ENCODE measurements at places on chromosomes 2 and 18.

- no peak for DNase-seq
Observed at GRCh38 chr2:12325806-12326205, 390.9 kb upstream of the TRIB2 start.

- no peak for DNase-seq
Observed at GRCh38 chr2:41068740-41069139, 616.9 kb upstream of the SLC8A1 start.

DNA sequence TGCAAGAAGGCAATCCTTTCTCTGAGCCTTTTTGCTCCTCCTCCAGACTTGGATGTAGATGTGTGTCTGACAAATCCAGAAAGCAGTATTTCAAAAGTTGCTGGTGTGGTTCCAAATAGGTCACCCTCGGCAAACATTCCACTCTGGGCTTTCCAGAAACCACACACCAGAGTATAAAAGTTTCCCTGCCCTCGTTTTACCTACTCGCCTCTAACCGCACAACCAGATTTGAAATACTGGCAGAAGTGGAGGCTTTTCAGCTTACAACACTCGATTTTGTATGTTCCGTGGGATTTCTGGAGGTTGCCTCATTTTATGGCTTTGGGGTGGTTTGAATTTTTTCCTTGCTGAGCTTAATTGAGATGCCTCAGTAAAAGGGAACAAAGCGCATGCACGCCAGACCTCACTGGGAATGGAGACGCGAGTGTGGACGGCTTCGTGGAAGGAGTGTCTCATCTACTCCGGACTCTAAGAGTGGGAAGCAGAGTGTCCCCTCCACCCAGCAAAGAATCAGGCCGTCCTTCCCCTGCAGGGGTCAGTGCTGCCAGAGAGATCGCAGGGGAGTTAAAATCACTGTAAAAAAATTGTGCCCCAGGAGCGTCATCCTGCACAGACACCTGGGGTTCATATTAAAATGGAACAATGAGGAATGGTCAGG, 44.0 kb upstream of the RPL31 start:
- no peak for DNase-seq

GRCh38 chr2:31384351-31384750, 30.2 kb downstream of the XDH start:
- no peak for DNase-seq

DNA sequence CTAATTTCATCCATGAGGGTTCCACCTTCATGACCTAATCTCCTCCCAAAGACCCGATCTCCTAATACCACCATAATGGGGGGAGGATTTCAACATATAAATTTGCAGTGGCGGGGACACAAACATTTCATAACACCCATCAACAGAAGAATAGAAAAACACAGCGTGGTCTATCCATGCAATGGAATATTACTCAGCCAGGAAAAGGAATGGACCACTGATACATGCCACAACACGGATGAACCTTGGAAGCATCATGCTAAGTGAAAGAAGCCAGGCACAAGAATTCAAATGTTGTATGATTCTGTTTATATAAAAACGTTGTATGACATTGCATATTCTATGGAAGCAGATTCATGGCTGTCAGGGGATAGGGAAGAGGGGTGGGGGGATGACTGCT, 2.7 kb downstream of the PRLH start:
- no peak for DNase-seq

GRCh38 chr18:49648326-49648725, 86.5 kb downstream of the LIPG start:
- DNase-seq: no peak

DNA sequence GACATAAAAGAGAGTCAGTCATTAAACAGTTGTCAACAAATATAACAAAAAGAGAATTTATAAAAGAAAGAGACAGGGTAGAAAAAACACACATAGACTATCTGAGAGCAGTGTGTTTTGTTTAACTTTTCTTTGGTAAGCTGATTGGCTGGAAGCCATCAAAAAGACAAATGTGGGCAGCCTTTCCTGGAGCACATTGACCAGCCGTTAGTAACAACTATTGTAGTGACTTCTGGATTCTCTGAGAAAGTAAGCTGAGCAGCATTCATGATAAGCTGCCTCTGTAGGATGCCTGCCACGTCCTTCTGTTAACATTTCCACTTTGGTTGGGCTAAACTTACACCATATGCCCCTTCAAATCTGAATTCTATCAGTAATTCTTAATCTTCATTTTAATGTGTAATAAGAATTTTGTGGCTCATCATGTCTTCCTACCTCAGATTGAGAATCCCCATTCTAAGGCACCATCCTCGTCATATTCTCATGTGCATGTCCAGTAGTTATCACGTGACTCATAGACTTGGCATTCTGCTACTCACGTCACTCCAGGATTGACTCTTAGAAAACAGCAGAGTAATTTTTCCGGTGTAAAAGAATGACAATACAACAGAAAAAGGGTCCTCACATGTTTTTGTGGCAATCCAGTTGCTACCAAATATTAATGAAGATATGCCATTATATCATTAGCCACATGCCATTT, 43.4 kb upstream of the DNAJC10 start:
- DNase-seq: no peak

DNA sequence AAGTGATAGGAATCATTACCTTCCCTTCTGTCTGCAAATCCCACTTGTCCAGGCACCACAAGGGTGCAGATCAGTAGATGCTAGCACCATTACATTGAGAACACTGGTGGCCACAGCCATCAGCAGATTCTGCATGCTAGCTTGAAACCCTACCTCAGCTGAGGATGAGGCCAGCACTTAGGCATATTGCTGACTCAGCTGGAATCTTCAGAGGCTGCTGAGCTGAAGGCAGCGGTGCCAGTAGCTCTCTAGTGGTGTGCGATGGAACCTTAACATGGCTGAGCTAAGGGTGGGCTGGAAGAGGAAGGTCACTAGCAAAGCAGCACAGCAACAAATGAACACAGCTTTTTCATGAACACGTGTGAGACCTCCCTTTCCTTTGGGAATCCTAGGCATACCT, 19.0 kb upstream of the CPO start:
- no peak for DNase-seq

DNA sequence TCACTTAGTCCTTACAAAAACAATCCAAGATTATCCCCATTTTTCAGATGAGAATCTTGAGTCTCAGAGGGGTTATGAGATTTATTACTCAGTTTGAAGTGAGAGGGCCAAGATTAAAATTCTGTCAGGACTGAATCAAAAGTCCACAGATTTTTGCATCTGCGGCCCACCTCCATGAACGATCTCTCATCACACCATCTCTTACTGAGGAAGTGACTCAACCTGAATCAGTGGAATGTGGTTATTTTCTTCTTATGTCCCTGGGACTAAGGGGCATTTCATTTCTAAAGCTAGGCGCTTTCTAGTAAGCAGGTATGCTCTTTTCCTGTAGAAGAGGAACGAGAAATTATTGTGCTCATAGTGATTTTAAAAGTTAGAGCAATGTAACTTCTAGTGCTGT, 360.3 kb upstream of the SPHKAP start:
- DNase-seq: no peak

DNA sequence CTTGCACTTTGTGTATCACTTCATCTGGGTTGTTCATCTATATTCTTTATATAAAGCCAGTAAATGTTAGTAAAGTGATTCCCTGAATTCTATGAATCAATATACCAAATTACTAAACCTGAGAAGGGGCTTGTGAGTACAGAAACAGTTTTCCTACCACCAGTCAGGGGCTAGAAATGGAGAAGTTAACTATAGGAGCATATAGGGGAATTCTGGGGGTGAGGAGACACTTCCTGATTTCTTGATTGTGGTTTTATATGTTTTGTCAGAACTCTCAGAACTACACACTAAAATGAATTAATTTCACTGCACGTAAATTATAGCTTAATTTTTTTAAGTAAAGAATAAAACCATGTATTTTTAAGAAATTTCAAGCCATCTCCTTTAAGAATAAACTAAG, 93.7 kb downstream of the SESTD1 start:
- DNase-seq: no peak

- DNase-seq: no peak
Observed at GRCh38 chr2:128458505-128458904, 139.8 kb upstream of the HS6ST1 start.

DNA sequence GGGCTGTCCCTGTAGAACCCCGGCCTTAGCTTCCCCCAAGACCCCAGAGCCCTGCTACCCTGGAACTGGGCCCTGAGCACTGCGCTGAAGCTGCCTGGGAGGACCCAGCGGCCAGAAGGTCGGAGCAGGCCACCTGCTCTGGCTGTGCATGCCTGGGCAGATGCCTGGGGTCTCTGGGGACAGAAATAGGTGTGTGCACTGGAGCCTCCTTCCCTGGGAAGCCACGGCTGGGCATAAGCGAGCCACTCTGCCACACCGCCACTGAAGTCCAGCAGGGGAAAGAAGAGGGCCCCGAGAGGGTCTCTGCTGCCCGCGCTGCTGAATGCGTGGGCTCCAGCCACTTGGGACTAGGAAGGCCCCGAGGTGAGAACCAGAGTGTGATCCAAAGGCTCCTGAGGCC, 6.7 kb downstream of the GBX2 start:
- DNase-seq: no peak

GRCh38 chr2:172311921-172312345, 115.5 kb upstream of the ITGA6 start:
- DNase-seq: no peak

GRCh38 chr2:69645921-69646320, 2.4 kb upstream of the AAK1 start:
- DNase-seq: no peak

DNA sequence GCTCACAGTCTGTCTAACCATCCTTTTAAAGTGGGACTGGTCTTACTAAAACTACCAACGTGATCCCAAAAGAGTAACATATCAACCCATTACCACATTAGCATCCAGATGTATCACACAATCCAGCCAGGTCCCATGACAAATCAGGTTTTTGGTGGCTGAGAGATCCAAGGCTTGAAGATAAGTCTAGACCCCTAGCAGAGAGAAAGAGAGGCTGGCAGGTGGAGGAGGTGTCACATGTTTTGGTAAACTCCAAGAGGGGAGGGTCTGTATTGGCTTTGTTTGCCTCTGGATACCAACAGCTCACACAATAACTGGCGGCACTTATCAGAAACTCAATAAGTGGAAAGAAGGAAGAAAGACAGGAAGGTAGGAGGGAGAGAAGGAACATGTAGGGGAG, 357.6 kb downstream of the SS18 start:
- no peak for DNase-seq

Data from stimulated activated CD8-positive, alpha-beta memory T cell treated with anti-CD3 and anti-CD28 coated beads, Interleukin-15, amount 100 ng/mL, for 24 hours (primary cell).